ENCODE measurements at places on chromosomes 5 and 9. TPM values are rescaled to one million over a fixed set of nuclear protein-coding genes. Genes with fewer than 3 reads are reported as not detected.

The C9 gene
- total RNA-seq = not detected

The SREK1 gene
- 62.0 TPM for total RNA-seq

The PKD2L2 gene
- not detected for total RNA-seq

The SLC34A3 gene
- total RNA-seq = not detected

The DNAH5 gene
- 0.57 TPM for total RNA-seq

The LRRC70 gene
- total RNA-seq = 6.8 TPM

The CYLC2 gene
- not detected for total RNA-seq

The RANBP3L gene
- 0.76 TPM for total RNA-seq

The PHF24 gene
- total RNA-seq = 1.0 TPM

The TEX48 gene
- not detected for total RNA-seq

The DNAJB5 gene
- 82.2 TPM for total RNA-seq

The GHR gene
- total RNA-seq = 11.4 TPM

The KLHL3 gene
- 11.4 TPM for total RNA-seq

The FRRS1L gene
- 2.6 TPM for total RNA-seq

The SEMA4D gene
- 10.0 TPM for total RNA-seq

The ORM1 gene
- not detected for total RNA-seq

The SPACA9 gene
- total RNA-seq = 2.7 TPM

The MYORG gene
- 12.0 TPM for total RNA-seq

The TCF7 gene
- total RNA-seq = 1.6 TPM

The IL31RA gene
- total RNA-seq = not detected

DNA sequence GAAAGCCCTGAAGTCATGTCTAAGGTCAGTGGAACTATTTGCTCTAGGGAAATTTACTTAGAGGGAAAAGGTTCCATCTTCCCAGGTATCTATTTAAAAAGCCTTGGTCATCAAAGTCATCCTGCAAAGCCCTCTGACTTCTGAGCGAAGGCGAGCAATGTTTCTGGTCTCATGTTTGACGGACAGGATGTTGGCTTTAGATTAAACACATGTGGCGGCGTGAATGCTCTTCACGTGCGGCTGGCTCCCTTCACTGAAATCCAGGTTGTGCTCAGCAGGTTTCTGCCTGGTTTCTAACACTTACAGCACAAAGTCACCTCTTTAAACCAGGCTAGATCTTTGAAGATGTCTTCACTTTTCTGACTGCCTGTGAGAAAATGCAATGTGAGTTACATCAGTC lies 5.7 kb upstream of the ZBTB34 start:
- DNase-seq = no peak

DNA sequence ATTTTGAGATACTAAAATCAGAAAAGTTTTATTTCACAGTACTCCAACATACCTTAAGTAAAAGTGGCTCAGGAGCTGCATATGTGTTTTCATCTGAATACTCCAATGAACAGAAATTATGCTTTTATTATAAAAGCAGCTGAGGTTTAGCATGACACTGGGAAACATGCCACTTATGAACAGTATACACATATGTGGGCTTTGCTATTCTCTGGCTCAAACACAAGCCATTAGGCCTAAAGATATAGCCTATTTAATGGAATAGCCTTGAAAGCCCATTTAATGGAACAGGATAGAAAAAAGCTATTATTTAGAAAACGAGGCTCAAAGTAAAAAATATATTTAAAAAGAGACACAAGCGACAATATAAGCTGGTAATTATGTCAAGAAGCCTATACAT lies 74.1 kb downstream of the SLC38A9 start:
- DNase-seq = no peak

DNA sequence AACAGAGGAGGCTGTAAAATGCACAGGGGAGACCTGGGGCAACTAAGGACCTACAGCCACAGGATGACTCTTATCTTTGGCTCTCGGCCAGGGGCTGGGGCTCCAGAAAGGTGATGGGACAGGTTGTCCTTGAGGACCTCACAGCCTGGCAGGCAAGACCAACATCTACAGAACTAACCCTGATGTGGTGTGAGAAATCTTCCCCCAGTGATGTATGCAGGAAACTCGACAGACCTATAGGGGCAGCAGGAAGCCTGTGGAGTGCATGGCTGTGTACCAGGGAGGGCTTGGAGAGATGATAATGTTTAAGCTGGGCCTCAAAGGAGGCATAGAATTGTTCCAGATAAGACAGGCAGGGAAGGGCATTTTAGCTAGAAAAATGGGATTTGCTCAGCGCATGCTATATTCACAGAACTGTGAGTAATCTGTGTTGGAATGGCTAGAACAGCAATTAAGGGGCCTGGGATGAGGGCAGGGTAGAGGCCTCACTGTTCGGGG lies 68.5 kb upstream of the SLC25A51 start:
- peak; percentile 57 for DNase-seq

- DNase-seq = no peak
These were observed 96.4 kb downstream of the DIRAS2 start for GRCh38 chr9:90546200-90546599.

GRCh38 chr9:4386819-4387218 lies 87.0 kb upstream of the GLIS3 start:
- no peak for DNase-seq

- DNase-seq = no peak
These were observed 135.4 kb upstream of the PRSS3 start for GRCh38 chr9:33659921-33660320.

DNA sequence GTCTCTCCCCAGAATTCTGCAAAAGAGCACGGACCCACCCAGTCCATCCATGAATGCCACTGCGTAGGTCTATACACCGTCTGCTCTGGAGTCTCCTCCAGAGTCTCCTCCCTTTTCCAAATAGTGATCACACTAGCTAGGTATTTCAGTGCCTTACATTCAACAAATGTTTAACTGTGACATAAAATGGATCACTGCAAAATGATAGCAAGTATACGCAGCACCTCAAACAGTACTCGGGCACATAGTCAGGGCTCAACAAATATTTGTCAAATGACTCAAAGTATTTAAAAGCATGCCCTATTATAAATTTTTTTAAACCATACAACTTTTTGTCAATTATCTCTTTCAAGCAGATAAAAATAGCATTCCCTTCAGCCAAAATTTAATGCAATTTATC lies 60.5 kb downstream of the TLE1 start:
- DNase-seq = no peak

GRCh38 chr5:9540791-9541190 lies 5.1 kb downstream of the SEMA5A start:
- DNase-seq = no peak

DNA sequence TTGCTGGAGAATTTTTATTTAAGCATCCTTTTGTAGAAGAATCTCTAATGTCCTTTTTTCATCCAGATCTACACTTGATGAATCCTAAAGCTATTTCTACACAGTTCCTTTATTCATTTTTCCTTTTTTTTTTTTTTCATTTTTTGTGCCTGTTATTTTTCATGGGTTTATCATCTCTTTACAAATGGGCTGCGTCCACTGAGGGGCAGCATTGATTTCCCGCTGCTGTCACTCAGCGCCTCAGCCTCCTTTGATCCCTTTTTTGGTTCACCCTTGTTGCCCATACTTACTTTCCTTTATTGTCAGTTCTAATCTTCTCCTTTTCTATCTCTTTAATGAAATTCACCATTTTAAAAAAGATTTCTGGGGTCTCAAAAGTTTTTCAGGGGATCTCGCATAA lies 5.7 kb upstream of the MSMP start:
- no peak for DNase-seq

DNA sequence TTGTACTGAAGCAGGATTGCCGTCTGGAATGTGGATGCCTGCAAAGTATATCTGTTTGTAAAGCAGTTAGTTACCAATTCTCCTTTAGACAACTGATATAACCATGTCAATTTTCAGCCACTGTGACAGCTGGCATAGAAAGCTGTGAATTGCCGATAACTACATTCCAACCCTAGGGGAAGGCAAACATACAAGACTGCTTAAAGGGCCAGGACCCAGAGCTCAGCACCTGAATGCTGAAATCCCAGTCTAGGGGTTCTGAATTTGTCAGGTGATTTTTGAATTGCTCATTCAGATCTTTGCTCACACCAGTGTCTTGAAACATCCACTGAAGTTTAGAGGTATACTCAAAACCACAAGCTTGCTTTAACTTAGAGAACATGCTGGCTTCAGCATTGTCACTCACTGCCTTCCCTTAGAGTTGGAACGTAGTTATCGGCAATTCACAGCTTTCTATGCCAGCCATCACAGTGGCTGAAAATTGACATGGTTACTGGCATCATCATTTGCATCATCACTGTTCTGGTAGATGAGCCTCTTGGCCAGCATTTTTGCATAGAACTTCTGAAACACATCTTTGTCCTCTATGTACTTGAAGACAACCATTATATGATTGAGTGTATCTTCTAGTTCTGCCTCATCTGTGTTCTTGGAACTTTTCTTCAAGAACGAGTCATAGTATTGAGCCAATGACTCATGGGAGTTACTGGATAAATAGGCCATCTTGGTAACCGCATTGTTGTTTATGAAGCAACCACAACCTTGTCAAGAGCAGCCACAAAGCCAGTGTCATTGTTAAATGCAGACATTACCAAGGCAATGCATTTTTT lies 82.1 kb downstream of the CCDC192 start:
- no peak for DNase-seq

DNA sequence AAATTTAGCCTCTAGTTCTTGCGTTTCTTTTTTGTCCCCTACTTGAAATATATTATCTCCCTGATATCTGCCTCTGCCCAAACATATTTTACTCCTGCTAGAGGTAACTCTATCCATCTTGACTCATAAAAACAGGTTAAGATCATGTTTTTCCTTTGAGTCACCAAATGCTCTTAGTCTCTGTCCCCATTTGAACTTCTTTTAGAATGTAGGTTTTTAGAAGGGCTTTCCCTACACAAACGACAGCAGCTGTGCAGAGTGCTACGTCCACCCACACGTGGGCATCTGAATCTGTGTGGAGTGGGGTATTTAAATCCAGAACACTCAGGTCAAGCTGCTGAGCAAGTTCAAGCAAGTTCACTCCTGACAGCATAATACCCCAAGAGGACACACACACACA lies 2.2 kb downstream of the HSD17B3 start:
- no peak for DNase-seq

- peak; percentile 91 for DNase-seq
These were observed 18.7 kb downstream of the LCP2 start for GRCh38 chr5:170278611-170279458.

- no peak for DNase-seq
These were observed 293.5 kb downstream of the HINT1 start for GRCh38 chr5:130871346-130872086.

- peak; percentile 38 for DNase-seq
These were observed 10.9 kb downstream of the EXOC3 start for GRCh38 chr5:453725-454481.

GRCh38 chr5:98772415-98773213 lies 849 bp upstream of the RGMB start:
- peak; percentile 87 for DNase-seq

GRCh38 chr5:154198611-154199230 lies 8.2 kb downstream of the GALNT10 start:
- DNase-seq = no peak

DNA sequence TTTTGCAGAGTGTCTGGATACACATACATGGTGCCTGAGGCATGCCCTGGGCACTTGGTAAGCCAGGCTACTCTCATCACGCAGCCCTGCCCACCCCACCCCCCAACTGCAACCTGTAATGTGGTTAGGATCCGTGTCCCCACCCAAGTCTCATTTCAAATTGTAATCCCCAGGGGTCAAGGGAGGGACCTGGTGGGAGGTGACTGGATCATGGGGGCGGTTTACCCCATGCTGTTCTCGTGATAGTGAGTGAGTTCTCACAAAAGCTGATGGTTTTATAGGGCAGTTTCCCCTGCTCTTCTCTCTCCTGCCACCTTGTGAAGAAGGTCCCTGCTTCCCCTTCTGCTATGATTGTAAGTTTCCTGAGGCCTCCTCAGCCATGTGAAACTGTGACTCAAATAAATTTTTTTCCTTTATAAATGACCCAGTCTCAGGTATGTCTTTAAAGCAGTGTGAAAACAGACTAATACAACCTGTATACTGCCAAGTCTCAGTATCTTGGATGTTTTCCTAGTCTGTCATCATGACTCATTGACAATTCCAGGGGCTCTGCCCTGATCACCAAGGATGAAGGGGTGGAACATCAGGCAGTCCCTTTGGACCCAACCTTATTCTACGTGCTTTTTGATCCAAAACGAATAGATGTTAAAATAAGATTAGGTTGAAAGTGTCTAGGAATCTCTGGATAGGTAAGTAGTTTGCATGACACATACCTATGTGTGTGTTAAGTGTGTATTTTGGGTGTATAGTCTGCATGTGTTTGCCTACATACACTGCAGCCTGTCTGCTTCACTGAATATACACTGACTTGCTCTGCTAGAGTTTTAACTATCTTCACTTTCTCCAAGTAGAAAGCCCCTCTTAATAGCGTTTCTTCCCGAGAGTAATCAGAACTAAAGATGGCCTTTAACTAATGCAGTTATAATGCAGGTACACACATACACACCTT lies 293.8 kb downstream of the SLIT3 start:
- no peak for DNase-seq

GRCh38 chr9:130780415-130780814 lies 54.6 kb upstream of the ABL1 start:
- no peak for DNase-seq

DNA sequence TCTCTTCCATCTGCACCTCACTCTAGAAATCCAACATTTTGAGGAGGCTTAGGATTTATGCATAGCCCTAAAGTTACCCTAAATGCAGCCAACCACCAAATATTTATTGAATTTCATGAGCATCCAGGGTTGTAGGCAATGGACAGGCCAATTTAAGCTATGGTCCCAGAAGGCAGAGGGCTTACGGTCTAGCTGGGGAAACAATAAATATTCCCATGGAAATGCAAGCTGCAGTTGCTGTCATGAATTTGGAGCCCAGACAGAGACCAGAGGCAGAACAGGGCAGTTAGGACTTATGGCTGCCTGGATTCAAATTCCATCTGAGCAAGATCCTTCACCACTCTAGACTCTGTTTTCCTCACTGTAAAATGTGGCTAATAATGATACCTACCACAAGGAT lies 9.1 kb upstream of the INSYN2B start:
- no peak for DNase-seq

GRCh38 chr5:180689071-180689694 lies 39.8 kb upstream of the FLT4 start:
- DNase-seq = no peak

- DNase-seq = no peak
These were observed 615 bp downstream of the PSMD5 start for GRCh38 chr9:120841930-120842684.

DNA sequence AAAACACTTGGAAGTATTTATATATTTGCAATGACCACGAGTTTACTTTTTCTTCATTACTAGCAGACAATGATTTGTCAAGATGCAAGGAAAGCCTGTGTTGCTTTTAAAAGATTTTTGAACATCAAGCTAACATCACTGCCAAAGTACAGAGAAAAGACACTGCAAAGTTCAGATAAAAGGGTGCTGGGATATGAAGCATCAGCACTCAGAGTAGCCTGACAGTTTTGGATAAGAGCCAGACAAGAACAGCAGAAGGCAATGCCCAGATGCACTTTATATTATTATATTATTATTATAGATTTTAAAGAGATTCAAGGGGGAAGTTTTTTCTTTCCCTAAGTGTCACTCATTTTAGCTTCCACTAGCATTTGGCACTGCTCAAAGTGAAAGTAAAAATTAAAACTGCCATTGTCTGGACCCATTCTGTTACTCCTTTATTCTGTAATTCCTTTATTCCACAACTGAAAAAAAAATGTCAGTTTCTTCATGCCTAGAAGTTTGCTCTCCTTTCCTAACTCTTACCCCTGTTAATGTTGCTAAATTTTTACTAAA lies 240.6 kb downstream of the EFNA5 start:
- DNase-seq = no peak
